ENCODE measurements at places on chromosomes 4 and X.

DNA sequence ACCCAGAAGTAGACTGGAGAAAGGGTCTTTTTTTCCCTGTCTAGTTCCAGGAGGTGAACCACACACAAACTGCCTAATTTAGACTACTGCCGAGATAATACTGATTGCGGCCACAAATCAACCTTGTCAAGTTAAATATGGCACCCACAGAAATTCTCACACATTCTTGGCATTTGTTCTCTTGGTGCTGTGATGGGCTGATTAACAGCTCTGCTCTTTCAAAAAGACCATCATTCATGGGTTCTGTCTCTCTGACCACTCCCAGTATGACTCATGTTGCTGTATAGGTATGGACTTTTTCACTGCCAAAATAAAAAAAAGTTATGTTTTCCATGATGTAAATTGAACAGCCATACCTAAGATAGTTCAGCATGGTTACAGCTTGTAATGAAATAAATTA is 1003.5 kb upstream of the LCORL start:
- DNase-seq, result no peak

DNA sequence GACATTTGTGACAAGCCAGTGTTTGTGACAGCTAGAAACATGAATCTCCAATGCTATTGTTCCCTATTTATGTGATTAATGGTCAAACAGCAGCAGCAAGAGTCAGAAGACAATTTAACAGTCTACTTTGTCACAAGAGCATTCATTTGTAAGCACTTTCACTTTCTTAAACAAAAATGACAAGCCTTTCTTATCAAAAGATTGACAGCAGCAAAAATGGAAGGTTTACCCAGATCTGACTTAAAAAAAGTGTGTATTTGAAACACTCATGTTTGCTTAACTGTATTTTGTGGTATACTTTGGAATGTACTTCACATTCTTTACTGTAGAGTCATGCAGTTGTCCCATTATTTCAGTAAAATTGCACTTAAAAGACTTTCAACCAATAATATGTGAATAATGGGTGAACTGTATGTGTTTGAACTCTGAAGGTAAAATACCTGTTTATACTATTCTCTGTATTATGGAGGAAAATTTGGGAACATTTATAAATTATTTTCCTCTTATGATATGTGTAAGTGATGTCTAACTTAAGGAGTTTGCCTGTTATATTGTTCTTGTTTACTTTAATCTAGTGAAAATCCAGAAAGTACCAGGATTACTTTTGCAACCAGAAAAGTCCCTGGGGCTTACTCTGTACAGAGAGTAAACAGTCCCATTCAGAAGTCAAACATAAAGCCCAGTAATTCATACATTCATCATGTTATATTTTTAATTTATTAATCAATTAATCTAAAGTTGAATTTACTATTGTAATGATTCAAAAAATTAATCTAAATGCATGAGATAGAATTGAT is 314.9 kb upstream of the TRAM1L1 start:
- DNase-seq, result no peak

- no peak for DNase-seq
Observed at GRCh38 chrX:53421772-53422085, 725 bp downstream of the SMC1A start.

DNA sequence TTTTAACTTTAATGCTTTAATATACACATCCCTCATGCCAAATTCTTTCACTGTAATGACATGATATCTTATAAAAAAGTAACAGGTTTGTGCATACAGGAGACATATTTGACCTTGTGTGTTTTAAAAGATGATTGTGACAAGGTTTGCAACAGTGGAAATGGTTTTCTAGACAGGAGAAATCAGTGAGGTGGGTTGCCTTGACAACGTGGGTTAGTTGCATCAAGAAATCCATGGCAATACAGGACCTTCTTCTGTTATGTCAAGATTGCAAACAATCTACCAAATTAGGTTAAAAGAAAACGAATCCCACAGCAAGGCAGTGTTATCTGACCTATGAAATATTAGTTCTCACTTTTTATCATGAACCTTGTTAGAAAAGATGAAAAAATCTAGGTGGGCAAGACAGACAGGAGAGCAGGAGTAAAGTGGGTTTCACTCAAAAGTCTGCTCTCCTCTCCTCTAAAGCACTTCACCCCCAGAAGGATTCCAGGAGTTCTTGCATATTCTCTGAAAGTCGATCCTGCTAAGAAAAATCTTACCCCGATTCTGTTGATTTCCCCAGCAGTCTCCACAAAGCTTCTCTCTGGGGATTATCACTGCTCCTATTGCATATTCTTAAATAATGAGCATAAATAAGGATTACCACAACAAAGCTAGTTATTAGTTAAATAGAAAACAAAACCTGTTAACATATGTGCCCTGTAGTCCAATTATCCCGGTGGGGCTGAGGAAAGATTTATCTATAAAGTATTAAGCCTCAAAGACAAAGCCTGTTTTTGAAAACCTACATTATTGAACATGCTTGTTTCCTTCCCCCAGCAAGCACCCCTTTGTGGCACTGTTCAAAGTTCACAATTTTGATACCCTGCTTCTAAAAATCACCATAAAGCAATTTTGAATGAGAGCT is 71.0 kb downstream of the TMA16 start:
- no peak for DNase-seq

GRCh38 chr4:82247629-82248028 is 126.2 kb downstream of the HNRNPD start:
- DNase-seq, result no peak

DNA sequence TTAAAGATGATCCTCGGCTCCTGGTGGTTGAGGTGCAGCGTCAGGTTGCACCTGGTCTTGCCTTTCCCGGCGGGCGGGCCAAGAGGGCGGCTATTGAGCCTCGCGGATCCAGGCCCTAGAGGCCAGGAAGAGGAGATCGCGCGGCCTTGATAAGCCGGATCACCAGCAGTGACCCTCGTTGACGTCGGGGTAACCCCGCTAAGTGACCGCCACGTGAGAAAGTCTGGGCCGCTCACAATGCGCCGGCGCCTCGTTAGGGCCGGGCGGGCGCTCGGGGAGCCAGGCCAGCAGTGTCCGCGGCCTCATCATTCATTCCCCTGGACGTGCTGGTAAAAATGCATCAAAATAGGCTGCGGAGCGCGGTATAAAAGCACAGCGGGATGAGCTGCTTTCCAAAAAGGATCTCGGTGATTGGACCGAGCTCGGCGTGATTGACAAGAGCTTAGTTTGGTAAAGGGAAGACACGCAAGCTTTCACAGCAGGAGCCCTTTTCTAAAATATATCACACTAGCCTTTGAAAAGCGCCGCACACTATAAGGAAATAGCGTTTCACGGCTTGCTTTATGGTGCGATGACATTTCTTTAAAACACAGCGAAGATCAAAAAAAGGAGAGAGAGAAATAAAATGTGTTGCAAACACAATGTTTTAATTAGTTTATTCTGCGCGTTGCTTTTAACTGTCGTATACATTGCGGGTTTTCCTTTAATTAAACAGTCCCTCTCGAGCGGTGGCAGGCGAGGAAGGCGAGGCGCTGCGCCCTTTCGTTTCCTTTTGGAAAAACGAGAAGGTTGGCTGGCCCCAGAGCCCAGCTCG is 15.9 kb upstream of the ZIC3 start:
- DNase-seq, result no peak

- no peak for DNase-seq
Observed at GRCh38 chr4:8202108-8203051, 3.3 kb downstream of the SH3TC1 start.

DNA sequence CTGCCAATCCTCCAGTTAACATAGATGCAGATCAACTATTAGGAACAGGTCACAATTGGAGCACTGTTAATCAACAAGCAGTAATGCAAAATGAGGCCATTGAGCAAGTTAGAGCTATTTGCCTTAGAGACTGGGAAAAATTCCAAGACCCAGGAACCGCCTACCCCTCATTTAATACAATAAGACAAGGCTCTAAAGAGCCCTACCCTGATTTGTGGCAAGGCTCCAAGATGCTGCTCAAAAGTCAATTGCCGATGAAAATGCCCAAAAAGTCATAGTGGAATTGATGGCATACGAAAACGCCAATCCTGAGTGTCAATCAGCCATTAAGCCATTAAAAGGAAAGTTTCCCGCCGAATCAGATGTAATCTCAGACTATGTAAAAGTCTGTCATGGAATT is 20.5 kb upstream of the TRIM61 start:
- no peak for DNase-seq

GRCh38 chrX:19839770-19840254 is 47.6 kb downstream of the SH3KBP1 start:
- DNase-seq, result no peak

- DNase-seq, result no peak
Observed at GRCh38 chr4:32658019-32658418, 1937.8 kb downstream of the PCDH7 start.

DNA sequence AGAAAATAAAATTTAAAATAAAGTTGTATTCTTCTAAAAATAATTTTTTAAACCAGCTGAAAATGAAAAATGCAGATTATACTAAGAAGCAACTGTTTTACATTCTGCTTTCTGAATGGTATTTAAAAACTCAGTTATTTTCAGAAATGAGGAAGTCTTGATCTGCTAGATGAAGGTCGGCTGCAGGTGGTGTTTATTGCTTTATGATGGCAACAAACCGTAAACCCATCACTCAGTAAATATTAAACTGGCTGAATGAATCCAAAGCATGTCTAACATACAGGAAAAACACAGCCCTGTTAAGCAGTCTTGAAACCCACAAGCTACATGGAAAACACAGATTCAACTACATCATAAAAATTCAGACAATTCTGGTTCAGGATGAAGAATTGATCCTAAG is 29.3 kb downstream of the DYNLT3 start:
- DNase-seq, result no peak

DNA sequence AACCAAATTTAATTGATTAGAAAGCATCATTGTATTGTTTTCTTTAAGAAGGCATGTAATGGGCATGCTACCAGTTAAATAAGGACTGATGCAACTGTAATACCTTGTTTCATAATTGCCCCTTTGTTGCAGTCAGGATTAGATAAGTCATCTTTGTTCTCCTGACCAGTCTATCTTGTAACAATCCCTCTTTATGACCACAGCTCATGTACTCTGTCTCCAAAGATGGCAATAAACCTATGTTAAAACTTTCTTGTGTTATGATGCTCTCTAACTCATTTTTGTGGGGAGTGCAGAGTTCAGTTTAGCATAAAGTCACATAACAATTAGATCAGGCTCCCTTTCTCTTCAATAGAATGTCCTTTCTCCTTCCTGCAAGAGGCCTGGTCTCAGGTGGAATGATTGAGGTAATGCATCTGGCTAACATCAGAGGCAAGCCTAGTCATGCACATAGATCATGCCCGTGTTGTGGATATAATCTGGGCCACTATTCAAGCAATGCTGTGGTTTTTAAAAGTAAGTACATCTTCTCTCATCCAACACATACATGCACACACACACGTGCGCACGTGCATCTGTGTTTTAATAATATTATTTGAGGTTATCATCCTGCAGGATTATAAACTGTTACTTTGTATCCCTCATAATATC is 45.6 kb downstream of the TMEM154 start:
- no peak for DNase-seq

DNA sequence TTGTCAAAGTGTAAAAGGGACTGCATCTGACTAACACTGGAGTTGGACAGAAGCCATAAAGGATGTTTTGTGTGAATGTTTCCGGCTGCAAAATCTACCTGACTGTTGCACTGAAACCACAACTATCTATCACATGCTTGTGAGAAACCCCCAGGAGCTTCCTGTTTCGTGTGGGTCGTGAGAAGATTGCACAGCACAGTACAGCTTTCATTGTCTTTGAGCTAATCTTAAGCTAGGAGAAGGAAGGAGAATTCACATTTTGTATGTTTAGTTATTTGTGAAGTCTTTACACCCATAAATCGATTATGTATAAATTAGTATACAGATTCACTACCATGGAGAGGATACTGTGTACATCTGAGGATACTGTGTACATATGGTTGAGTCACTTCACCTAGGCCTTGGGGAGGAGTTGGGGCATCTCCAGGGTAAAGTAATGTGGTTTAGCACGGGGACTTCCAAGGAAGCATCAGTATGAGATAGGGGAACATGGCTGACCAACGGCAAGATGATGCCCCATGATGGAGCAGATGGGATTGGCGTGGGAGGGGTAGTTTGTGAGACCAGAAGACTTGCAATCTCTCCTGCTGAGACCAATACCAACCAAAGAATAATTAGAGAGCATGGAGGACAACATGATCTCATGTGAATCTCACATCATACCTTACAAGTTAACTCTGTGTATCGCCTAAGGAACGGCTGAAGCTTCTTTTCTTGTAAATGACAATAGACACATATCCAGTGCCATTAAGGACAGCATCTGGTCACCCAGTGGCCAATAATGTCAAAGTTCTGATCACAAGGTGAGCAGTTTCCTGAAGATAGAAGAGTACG is 43.1 kb upstream of the FAM9C start:
- no peak for DNase-seq
